CD4-positive, alpha-beta T cell treated with Interleukin-4 for 4 hours (primary cell): ENCODE measurements at places on chromosomes 12 and 14.

DNA sequence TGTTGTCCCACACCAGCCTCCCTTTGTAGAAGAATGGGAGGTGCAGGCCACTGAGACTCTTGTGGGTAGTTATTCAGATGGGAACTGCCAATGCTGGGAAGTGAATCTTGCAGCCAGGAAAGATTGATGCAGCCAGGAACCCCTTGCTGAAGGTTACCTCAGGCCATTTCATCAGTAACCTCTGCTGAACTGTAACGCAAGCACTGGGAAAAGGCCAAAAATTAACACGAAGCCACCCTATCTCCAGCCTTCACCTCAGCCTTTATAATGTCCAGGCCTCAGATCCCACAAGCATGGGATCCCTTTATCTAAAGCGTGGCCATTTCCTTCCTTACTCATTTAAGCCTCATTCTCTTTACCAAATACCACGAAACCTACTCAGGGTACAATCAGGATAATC lies 211.1 kb downstream of the SPTSSA start:
- DNase-seq, result no peak

DNA sequence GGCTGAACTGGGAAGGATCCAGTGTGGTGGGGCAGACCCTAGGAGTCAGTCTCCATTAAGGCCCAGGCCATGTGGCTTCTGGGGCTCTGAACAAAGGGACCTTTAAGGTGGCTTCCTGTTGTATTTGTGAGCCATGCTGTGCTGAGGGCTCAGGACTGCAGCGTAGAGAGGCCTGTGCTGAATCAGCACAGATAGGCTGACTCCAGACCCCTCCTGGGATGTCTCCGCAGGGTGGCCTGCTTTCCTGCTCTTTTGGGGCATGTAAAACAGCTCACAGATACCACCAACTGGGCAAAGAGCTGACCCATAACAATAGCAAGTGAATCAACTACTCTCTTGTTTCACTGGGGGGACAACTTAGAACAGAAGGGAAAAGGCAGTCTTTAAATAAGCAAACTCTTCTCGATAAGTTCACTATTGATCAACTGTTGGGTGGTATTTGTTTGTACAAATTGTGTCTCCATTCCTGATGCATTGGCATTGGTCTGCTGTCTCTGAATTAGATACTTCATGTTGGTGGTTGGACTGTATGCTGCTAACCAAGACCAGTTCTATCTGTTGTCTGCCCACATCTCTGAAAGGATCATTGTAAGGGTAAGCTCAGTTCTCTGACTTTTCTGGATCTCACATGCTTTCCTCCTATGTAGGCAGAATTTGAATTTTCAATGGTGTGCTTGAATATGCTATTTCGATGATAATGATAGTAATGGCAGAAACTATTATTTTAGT lies 71.8 kb downstream of the MYRFL start:
- DNase-seq, result no peak

DNA sequence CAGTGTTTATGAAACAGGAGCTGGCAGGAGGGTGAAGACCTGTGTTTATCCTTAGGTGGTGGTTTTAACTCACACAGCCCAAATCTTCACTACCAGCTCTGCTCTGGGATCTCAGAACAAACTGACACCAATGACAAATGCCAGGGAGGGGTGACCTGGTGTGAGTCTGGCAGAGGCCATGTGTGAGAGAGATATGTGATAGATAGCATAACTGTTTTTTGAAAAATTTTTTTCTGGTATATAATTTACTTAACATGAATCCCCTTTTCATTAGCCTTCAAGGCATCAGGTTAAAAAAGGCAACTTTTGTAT lies 51.5 kb downstream of the SLC38A4 start:
- no peak for DNase-seq

DNA sequence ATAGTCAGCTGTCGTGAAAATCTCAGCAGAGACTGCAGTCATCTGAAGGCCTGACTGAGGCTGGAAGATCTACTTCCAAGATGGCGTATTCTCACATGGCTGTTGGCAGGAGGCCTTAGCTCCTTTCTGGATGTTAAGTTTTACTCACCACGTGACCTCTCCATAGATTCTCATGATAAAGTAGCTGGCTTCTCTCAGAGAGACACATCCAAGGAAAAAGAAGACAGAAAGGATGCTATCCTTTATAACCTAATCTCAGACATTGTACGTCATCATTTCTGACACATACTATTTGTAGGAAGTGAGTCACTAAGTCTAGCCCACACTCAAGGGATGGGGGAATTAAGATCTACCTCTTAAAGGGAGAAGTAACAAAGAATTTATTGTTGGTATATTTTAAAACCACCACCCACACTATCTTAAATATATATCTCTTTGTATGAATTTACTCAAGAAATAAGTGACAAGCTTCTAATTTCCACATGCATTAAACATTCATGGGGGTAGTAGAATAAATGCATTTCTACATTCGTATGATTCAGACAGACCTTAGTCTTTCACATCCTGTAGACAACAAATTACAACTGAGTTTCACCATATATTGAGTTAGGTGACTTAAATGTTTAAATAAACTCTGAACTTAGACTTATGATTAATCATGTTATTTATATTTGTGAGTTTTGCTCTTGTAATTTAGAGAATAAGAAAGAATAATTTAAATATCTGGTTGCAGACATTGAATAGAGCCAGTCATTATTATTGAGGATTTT lies 411.0 kb downstream of the LRIG3 start:
- DNase-seq, result no peak

DNA sequence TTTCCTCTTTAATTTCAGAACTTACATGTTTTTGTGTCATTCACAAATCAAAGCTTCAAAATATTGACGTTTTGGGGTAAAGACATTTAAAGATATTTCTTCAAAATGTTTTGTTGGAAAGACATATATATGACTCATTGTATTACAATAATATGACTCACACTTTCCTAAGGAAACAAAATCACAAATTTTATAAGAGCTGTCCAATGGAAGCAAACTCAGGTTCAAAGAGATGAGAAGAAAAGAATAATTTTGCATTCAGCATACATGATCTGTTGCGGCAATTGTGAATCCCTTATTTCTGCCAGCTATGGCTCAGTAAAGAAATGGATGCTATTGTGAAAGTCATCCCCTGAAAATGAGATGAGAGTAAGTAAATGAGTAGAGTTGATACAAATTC lies 82.7 kb downstream of the GRIP1 start:
- no peak for DNase-seq

DNA sequence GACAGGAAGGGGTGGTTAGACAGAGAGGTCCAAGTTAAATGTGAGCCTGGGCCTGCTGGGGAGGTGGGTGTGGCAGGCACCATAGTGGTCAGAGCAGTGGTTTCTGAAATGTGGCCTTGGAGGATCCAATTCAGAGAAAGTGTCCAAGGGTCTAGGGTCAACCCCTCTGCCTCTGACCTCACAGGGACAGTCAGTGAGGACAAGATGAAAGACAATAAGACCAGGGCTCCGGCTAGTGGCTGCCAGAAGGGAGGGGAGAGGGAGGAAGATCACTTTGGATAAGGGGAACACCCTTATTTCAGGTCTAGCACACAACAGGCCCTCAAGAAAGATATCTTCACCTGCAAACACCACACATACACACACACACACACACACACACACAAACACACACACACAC lies 335.1 kb downstream of the MED13L start:
- DNase-seq, result no peak

GRCh38 chr12:121871467-121871866 lies 12.8 kb upstream of the HPD start:
- no peak for DNase-seq
